ENCODE measurements at places on chromosomes 13 and 19.

DNA sequence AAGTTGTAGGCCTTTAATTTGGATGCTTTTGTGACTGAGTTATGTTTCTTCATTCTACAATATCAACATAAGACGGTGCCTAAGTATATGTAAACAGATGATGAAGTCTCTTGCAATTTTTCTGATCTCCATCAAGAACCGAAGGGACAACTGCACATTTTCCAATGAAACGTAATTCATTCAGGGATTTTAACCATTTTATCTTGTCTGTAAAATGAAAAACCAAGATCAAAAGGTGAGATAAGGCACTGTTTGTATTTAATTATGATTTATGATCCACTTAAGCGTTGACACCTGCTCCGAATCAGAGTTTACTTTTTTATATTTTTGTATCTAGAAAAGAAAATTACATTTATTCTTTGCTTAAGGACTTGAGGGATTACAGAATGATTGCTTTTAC lies 556.8 kb upstream of the ARGLU1 start:
- DNase-seq = no peak

DNA sequence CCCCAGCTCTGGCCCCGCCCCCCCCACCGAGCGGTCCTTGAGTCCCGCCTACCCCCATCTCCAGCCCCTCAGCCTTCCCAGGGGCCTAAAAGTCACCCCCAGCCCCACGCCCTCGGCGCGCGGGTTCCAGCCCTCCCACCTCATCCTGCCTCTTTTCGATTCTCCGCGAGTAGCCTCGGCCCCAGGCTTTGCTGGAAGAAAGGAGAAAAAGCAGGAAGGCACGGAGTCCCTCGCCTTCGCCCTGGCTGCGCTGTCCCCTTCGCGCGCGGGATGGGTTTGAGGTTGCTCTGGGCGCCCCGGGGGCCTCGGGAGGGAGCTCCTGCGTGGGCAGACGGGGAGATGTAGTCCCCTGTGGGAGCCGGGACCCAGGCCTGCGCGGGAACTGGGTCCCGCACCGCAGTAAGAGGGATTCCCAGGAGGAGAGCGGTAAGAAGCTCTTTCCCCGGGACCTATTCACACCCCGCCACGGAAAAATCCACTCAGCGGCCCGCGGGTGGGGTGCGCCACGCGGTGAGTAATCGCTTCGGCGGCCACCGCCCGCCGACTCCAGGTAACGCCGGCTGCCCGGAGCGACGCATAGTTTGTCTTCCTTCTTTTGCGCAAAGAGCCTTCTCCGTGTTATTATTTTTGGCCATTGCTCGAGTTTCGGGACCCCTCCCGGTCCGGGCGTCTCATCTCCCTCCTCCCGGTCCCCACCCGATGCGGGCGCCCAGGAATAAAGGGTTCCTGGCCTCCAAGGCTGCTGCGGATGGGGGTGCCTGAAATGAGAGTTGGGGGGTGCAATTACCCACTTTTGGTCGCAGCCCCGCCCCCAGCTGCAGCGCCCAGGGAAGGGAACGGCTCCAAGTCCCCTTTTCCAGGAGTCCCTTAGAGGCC lies 865 bp upstream of the CRLF1 start:
- DNase-seq = no peak

GRCh38 chr13:99967869-99968520 lies 3.6 kb downstream of the ZIC5 start:
- no peak for DNase-seq

GRCh38 chr13:75612354-75612753 lies 23.8 kb upstream of the LMO7 start:
- DNase-seq = no peak

DNA sequence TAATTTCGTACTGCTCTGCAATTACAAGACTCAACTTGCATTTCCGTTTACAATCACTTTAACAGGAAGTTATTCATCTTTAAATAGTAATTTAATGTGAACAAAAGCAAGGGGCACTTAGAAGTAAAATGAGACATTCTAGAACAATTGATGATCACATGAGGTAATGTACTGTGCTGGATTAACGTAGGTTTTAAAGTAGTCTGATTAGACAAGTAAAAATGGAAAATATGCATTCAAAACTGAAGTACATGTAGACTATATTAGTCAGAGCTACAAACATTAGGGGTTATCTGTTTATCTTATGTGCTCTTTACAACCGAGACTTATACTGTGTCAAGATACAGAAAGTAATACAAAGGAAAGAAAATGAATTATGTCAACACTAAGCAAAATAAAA lies 1528.0 kb downstream of the SLITRK5 start:
- DNase-seq = no peak

- no peak for DNase-seq
Observed at GRCh38 chr13:79374578-79374977, 31.5 kb downstream of the RBM26 start.

GRCh38 chr13:112928020-112928971 lies 40.7 kb upstream of the MCF2L start:
- DNase-seq = no peak

DNA sequence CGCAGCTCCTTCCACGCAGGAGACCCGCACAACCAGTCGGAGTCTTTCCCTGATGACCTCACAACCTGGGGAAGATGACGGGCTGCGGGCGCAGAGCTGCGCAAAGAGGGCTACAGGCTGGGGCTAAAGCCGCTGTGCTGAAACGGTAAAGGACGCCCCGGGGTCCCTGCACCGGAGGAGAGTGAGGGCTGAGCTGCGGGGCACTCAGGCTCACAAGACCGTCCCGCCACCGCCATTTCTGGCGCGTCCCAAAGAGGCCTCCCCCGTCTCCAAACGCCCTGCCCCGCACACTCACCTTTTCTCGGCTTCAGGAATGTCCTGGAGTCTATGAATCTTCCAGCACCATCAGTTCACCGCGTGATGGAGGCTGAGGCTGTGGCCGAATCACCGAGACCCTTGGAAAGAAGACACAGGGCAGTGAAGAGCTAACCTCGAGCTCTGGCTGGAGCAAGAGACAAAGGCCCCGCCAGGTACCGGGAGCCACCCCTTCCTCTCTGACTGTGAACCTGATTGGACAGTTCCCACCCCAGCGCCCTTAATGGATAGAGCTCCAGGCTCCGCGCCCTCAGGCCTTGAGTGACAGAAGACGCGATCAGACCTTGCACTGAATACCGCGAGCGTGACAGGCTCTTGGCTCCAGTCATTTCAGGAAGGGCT lies 41.8 kb upstream of the ZNF429 start:
- DNase-seq = no peak

GRCh38 chr13:33318744-33319143 lies 33.2 kb upstream of the STARD13 start:
- DNase-seq = no peak

DNA sequence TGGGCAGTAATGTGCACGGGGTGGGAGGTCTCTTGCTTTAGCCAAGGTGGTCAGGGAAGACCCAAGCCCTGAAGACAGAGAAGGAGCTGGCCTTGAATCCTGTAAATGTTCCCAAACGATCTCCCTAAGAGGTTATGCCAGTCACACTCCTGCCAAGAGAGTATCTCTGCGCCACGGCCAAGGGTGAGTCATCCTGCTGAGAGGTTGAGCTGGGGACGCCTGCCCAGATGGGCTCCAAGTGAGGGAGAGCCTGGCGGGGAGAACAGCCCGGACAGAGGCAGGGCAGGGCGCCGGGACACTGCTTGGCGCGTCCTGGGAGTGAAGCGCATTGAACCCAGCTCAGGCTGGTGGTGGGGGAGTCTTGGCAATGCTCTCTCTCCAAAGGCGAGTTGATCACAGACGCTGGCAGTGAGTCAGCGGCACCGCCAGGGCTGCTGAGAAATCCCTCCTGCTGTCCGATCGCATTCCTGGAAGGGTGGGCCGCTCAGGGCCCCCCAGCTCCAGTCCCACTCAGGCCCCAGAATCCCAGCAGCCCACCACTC lies 16.4 kb downstream of the SULT2B1 start:
- DNase-seq = no peak

DNA sequence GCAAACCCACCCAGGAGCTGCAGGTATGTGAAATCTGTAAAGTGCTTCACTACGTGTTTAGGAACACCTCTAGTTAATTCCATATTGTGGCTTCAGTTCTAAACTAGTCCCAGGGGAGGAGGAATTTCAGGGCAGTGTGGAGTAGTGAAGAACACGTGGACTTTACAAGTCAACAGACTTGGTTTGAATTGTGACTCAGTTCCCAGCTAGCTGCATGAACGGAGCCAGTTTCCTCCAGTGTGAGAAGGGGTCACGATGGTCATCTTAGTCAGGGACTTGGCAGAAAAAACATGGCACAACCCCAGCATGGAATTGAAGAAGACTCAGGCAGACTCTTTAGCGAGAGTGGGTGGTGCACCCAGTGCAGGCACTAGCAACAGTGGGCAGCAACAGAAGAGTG lies 175.7 kb upstream of the UBL3 start:
- DNase-seq = no peak

- DNase-seq = no peak
Observed at GRCh38 chr13:67880916-67881315, 650.8 kb upstream of the PCDH9 start.

- DNase-seq = no peak
Observed at GRCh38 chr19:48396824-48397176, 3.3 kb downstream of the GRIN2D start.

DNA sequence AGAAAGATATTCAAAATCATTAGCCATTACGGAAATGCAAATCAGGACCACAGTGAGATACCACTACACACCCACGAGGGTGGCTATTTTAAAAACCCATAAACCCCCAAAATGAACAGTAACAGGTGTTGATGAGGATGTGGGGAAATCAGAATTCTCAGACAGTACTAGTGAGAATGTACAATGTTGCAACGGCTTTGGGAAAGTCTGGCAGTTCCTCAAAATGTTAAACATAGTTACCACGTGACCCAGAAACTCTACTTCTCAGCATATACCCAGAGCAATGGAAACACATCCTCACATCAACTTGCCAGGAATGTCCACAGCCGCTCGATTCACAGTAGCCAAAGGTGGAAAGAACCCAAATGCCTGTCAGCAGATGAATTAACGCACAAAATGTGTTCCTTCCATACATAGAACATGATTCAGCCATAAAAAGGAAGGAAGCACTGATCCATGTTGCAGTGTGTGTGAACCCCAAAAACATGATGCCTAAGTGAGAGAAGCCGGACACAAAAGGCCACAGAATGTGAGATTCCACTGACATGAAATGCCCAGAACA lies 7.0 kb downstream of the PLVAP start:
- no peak for DNase-seq

- no peak for DNase-seq
Observed at GRCh38 chr13:78393286-78394142, 209.8 kb downstream of the POU4F1 start.

- DNase-seq = no peak
Observed at GRCh38 chr13:34943436-34944273, 1.6 kb downstream of the NBEA start.

GRCh38 chr13:113990321-113990837 lies 16.5 kb upstream of the C13orf46 start:
- no peak for DNase-seq

GRCh38 chr13:23999424-23999823 lies 102.1 kb upstream of the C1QTNF9B start:
- no peak for DNase-seq

- no peak for DNase-seq
Observed at GRCh38 chr19:38975861-38976271, 324 bp upstream of the FBXO17 start.

DNA sequence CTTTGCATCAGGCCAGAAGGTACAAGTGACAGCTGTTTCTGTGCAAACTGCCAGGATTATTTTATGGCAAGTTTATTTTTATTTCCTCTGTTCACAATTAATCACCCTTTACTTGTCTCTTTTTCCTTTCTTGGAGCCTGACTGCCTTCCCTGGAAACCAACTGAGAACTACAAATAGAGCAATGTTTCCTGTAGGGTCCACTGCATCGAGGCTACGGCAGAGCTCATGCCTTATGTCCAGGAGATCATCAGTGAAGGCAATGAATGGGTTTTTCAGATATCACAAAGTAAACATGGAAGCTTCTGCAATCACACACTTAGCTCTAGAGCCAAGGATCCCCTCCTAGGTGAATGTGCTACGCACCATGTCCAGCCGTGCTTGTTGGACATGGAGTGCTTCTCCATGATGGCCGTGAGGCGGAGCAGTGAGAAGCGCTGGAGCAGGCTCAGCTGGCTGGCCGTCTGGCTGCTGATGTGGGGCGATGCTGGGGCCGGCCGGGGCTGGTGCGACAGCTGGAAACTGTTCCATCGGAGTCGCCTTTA lies 110.9 kb downstream of the KL start:
- DNase-seq = no peak

DNA sequence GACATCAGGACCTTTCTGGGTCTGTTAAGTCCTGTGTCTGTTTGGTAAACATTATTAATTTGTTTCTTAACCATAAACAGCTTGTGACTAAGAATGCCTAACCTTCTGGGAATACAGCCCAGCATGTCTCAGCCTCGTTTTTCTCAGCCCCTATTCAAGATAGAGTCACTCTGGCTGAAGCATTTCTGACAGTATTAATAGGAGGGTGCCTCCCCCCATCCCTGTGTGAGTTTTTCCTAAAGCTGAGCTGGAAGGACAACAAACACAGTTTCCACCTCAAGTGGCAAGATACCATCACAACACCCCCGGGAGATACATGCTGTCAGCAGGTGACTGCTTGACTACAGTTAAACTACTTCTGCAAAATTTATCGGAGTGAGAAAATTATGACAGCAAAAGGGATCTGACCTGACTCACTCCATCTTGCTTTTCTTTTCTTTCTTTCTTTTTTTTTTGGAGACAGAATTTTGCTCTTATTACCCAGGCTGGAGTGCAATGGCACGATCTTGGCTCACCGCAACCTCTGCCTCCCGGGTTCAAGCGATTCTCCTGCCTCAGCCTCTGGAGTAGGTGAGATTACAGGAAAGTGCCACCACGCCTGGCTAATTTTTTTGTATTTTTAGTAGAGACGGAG lies 59.3 kb upstream of the ABCC4 start:
- DNase-seq = no peak

DNA sequence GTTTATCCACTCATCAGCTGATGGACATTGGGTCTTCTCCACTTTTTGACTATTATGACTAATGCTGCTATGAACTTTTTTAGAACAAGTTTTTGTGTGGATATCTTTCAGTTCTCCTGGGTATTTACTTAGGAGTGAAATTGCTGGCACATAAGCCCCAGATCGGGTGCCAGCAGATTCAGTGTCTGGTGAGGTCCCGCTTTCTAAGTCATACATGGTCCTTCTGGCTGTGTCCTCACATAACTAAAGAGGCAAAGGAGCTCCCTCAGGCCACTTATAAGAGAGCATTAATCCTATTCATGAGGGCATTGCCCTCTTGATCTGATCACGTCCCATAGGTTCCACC lies 600 bp upstream of the ZNF226 start:
- no peak for DNase-seq

- DNase-seq = no peak
Observed at GRCh38 chr13:39918620-39919236, 263.3 kb downstream of the COG6 start.

DNA sequence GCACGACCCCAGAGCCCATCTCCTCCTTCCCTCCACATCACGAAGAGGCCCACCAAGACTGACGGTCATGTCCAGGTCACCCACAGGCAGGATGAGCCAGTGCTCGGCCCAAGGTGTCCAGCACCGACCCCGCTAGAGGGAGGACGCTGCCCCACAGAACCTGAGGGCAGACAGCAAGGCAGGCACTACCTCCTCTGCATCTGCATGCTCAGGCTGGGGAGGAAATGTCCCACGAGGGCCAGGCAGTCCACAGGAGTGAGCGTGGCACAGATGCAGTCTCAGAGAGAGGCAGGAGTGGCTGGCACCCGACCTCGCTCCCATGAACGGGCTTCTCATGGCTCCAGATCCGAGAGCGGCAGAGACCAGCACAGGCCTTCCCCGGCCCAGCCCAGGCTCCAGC lies 133.2 kb downstream of the TUBA3C start:
- no peak for DNase-seq

- no peak for DNase-seq
Observed at GRCh38 chr19:33408538-33409434, 35.3 kb downstream of the CEBPG start.

- no peak for DNase-seq
Observed at GRCh38 chr13:80157261-80157932, 183.5 kb downstream of the SPRY2 start.
